ENCODE measurements at places on chromosomes 2 and 18. TPM values are rescaled to one million over a fixed set of nuclear protein-coding genes. Genes with fewer than 3 reads are reported as not detected.

The CLEC4F gene
- total RNA-seq = 0.25 TPM

The OLA1 gene
- 69.2 TPM for total RNA-seq

The CRYGD gene
- not detected for total RNA-seq

The POTEJ gene
- total RNA-seq = not detected

The GATA6 gene
- total RNA-seq = 62.3 TPM

The FSHR gene
- 0.20 TPM for total RNA-seq

The SALL3 gene
- total RNA-seq = not detected

The CHAC2 gene
- total RNA-seq = 6.0 TPM

Measured in left ventricle myocardium superior (tissue), 1 donor.